Effector CD4-positive, alpha-beta T cell (primary cell): ENCODE measurements at places on chromosomes 6 and 20.

DNA sequence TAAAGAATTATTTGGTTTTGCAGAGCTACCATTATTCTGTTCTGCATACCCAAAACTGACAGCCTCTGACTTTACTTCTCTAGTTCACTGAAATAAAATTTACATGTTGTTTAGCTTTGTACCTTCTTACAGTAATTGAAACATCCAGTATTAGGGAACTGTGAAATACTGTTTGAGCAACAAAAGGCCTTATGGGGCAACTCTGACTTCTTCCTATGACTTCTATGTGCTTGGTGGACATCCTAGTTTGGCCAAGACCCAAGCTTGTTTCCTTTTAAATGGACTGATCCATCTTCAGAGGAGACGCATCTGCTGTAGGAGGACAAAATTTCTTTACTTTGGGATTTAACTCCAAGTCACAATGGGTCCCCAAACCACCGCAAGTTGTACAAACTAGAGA lies 44.7 kb downstream of the NR2E1 start:
- DNase-seq: no peak

- no peak for DNase-seq
Observed at GRCh38 chr20:57257701-57258453, 8.6 kb downstream of the BMP7 start.

DNA sequence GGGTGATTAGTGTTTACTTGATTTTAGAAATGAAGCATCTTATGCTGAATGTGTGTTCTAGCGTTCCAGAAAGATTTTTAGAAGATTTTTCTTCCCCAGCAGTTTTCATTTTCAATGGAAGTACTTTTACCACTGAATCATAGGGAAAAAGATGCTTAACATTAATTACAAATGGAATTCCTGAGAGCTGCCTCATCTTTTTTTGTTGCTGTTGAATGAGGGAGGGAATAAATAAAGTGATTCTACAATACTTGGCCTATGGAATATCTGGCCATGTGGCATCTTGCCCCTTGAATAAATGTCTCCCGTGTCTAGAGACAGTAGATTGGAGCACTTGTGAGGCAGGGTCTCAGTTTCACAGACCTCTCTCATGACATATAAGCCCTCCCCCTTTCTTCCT lies 44.1 kb upstream of the SLC22A1 start:
- no peak for DNase-seq

GRCh38 chr6:43149265-43149664 lies 21.8 kb upstream of the SRF start:
- DNase-seq: no peak

DNA sequence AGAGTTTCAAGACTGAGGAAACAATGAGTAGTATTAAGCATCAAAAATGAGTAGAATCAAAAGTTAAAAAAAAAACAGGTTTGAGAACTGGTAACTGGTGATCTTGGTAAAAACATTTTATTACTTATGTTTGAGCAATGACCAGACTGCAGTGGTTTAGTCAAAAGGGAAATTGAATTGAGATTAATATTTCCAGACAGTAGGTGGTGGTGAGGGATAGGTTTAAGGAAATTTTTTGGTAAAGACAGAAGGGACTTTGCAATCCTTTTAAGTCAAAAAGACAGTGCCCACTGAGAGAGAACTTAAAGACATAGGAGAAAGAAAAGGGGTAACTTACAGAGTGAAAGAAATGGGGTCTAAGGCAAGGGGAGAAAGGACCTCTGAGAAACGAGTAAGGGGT lies 156.9 kb downstream of the ASCC3 start:
- no peak for DNase-seq

- no peak for DNase-seq
Observed at GRCh38 chr6:53493635-53494025, 51.3 kb downstream of the GCLC start.

DNA sequence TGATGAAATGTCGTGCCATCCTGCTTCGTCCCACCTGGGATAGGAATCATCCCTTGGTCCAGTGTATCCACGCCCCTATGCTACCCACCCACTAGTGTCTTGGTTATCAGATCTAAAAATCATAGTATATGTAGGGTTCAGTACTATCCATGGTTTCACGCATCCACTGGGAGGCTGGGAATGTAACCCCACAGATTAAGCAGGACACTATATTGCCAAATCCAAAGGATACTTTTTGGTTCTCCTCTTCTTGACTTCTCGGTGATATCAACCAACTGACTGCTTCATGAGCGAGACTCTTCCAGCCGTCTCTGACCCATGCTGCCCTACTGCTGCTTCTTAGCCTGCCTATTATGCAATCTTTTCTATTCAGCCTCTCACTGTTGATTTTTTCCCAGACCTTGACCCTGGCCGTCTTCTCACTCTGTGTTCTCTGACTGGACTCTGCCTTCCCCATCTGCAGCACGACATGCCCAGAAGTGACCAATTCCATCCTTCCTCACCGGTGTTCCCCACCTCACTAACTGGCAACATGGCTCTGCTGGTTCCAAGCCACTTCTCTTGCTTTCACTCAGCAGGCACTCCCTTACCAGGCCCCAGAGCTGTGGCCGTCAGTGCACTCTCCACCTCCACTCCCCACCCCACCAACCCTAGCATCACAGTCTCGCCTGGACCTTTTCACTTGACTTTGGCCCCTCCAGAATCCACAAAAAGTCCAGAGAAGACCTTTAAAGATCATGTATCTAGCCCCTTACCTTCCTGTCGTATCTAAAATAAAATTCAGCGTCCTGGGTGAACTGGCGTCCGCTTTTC lies 34.5 kb downstream of the GFRA4 start:
- no peak for DNase-seq

DNA sequence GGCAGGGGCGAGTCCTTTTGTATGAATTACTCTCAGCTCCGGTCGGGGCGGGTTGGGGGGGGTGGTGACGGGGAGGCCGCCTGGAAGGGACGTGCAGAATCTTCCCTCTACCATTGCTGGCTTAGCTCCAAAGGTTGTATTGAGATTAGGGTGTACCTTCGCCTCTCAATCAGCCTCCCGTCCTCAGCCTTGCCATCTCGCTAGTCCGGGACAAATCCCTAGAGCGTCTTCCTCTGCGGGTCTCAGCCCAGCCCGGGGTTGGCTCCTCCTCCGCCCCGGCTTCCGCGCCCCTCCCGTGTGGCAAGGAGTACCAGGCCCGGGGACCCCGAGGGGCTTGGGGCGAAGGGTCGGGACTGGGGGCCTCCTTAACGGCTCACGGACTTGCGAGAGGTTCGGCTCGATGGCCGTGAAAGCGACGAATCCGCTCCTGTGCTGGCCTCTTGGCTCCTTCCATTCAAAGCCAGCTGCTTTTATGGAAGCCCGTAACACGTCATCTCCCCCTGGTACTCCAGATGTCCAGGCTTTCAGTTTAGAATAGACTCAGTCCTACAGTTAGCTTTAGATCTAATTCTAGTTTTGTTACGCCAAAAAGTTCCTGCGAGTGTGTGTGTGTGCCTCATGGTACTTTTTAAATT lies 636 bp upstream of the EEF1A1 start:
- no peak for DNase-seq

DNA sequence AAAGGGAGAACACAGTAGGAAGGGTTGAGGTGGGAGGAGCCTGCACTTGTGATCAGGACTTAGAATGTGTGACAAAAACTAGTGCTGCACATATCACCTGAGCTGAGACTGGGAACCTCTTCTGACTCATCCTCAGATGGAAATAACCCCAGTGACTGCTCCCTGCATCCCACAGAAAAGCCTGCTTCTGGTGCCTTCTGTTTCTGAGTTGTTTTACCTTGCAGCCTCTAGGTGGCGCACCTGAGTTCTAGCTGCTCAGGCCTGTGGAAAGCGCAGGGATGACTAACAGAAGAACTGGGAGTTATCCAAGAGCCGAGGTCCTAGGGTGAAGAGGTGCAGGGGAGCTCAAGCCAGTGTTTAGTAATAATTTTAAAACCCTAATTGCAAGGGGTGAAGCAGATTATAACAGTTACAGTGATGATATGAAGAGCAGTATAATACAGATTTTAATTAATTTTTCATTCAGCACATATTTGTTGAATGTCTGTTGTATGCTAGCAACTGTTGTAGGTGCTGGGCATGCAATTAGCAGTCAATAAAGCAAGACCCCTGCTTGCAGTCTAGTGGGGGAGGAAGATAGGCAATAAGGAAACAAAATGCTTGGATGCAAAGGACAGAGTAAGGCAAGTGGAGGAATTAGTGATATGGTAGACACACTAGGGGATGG lies 302.5 kb downstream of the DHX35 start:
- DNase-seq: peak; percentile 6

GRCh38 chr6:135743476-135743875 lies 108.0 kb upstream of the PDE7B start:
- DNase-seq: no peak

- DNase-seq: no peak
Observed at GRCh38 chr6:170051229-170052172, 239.4 kb downstream of the DLL1 start.

DNA sequence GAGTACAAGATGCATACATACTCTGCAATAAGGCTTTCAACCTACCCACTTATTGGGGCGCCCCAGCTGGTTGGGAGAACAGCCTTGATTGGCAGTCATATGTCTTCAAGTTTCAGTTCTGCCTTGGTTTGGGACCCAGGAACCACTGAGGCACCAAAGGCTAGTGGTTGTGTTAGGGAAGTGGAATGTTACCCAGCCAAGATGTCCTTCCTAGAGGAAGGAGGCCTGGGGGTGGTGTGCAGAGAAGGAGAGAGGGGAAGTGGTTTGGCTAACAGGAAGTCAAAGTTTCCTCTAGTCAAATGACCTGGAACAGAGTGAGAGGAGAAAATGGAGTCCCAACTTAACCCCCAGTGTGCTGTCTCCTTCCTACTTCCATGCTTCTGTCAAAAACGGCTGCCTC lies 59.4 kb downstream of the CD164 start:
- DNase-seq: no peak

GRCh38 chr20:24738058-24738775 lies 210.9 kb upstream of the CST7 start:
- DNase-seq: no peak

GRCh38 chr6:593139-593906 lies 63.6 kb downstream of the HUS1B start:
- DNase-seq: peak; percentile 61

- DNase-seq: no peak
Observed at GRCh38 chr6:16851758-16852157, 90.5 kb upstream of the ATXN1 start.

DNA sequence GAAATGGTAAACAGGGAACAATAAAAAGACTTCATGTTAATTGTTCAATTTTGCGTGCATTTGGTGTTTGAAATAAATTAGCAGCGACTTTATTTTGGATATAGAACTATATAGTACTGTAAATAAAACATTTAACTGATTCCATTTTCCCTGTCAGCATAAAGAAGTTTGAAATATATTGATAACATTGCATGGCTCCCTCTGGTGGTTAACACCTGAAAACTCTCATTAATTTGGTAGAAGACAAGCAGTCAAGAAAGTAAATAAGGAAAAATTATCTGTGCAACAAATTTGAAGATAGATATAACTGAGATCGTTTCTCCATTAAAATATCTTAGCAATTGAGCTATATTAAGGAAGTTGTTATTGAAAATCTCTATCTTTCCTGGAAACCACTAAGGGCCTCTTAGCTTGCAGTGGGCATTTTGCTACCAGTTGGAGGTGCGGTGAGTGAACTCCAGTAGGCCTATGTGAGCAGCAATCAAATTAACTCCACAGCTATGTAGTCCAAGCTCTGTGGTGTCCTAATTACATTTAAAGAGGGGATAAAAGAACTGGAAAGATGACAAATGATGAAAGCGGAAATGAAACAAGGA lies 435.7 kb upstream of the FKBP1C start:
- DNase-seq: no peak

DNA sequence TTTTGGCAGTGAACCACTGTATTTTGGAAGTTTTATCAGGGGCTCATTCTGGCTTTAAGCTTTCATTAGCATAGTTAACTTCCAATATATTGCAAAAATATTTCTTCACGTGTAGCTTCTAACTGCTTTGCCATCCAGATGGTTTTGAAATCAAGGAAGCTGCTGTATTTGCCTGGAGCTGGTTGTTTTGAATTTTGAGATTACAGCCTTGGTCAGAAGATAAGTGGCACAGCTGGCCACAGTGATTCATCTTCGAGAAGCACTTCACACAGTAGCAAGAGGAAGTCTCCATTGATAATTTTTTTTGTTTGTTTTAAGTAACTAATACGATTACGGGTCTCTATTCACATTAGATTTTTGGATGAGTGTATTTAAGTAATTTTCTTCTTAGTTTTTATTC lies 3.8 kb downstream of the APCDD1L start:
- no peak for DNase-seq

DNA sequence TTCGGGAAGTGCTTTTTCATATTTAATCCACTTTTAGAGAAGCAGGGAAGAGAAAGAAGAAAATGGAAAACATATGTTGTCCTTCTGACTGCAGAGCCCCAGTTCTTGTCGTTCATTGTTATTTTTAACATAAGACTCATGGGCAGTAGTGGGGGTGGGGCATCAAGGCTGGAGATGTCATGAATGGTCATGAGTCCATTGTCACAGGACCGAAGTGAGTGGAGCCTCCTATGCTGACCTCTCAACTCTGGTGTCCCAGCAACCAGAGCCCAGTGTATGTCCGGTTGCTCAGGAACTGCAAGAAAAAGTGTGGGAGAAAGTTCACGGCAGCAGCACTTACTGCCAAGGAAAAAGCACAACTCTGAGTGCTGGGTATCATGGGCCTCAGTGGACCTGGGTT lies 108.6 kb downstream of the BANF2 start:
- no peak for DNase-seq

- DNase-seq: no peak
Observed at GRCh38 chr6:17869753-17870050, 117.7 kb downstream of the KIF13A start.

DNA sequence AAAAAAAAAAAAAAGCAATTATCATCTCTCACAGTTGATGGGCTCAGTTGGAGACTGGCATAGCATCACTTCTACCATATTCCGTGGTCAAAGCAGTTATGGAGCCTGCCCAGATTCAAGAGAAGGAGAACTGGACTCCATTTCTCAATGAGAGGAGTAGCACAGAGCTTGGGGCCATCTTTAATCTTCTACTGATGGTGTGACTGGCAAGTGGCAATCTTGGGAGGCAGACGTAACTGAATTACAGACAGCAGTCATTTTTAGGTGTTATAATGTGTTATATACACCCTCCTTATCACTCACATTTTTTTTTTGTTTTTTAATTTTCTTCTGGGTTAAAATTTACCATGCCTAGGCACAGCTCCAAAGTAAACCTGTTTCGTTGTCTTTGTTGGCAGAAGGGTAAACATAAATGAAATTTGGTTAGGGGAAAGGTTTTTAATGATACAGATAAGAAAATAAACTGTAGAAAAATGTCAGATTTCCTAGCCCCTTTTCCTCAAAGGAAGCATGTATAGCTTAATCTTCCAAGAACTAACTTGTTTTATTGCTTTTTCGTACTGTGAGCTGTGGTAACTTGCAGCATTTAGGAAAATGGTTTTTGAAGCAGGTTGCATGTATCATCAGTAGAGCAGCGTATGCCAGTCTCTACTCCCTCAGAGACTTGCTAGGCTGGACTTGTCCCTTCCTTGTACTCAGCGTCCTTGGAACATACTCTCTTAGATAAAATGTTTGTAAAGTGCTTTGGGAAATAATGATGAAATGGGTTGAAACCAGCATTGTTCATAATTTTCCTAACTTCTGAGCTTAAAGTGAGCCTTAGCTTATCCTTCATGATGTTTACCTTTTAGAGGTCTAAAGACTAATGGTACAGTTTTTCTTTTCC lies 25.7 kb downstream of the ZFAND3 start:
- DNase-seq: no peak

GRCh38 chr6:53734473-53735299 lies 60.1 kb upstream of the LRRC1 start:
- no peak for DNase-seq
